Kidney (tissue), 22 donors: ENCODE measurements at places on chromosomes 11 and 22. TPM values are rescaled to one million over a fixed set of nuclear protein-coding genes. Genes with fewer than 3 reads are reported as not detected.

GRCh38 chr22:44838316-44839016, 86.1 kb downstream of the ARHGAP8 start:
- no peak overlapping the region for H3K4me3 ChIP-seq
- no peaks in the 10 kb centered on the region for H3K27me3 ChIP-seq
- no peaks in the 10 kb centered on the region for H3K36me3 ChIP-seq
- DNase-seq, result no peak

Gene RAG2
- total RNA-seq, result not detected

- no peak for DNase-seq
- no peak overlapping the region for H3K4me3 ChIP-seq
- H3K36me3 ChIP-seq, result no peaks in the 10 kb centered on the region
- H3K27me3 ChIP-seq, result no peaks in the 10 kb centered on the region
- no peak overlapping the region for H3K27ac ChIP-seq
Observed at GRCh38 chr22:44107340-44107739, 73.4 kb upstream of the PARVG start.

Gene PIWIL4
- total RNA-seq, result 6.0 TPM

Gene RAB36
- total RNA-seq, result 30.5 TPM

GRCh38 chr22:26213826-26214225, 44.6 kb downstream of the SEZ6L start:
- no peaks in the 10 kb centered on the region for H3K36me3 ChIP-seq
- no peak overlapping the region for H3K4me3 ChIP-seq
- no peak for DNase-seq

DNA sequence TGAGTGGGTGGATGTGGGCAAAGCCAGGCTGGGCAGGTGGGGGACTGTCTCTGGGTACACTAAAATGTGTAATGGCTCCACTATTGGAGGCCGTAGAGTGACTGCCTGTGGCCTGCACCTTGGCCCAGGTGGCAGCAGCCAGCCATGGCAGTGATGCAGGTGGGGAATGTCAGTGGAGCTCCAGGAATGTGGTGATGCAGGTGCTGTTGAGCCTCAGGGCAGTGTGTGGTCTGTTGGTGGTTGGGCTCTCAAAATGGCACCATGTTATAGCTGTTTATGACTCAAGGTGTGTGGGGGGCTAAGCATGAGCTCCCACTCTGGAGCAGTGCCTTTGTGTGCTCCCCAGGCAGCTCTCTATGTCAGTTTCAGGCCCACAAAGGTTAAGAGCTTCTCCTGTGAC, 40.2 kb upstream of the CCDC90B start:
- H3K36me3 ChIP-seq, result no peaks in the 10 kb centered on the region
- DNase-seq, result peak; percentile 13
- no peaks in the 10 kb centered on the region for H3K4me1 ChIP-seq
- H3K27ac ChIP-seq, result no peak overlapping the region

DNA sequence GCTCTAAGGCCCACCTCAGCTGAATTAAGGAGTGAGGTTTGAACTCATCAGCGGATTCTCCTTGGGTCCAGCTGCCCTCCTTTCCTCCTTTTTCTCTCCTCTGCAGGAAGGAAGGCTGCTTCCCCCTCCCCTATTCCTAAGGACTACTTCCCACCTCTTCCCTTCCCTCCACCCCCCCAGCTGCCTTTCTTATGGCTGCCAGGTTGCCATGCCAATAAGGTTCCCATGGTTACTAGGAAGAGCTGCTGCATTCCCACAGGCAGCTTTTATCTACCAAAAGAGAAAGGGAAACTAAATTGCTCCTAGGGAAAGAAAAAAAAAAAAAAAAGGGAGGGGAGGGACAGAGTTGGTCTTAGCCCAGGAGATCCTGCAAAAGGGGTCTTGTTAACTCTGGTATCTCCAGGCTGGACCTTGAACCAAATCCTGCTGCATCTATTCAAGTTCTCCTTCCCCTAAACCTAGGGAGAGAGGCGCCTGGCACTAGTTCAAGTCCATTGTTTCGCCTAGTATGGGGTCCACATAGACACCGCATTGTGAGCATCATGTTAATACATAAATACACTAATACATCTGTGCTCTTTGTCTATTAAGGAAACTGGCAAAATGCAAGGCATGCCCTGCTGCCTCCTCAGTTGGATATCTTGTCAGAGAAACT, 21.2 kb upstream of the FEZ1 start:
- no peak overlapping the region for H3K4me3 ChIP-seq
- H3K27ac ChIP-seq, result no peak overlapping the region
- DNase-seq, result peak; percentile 88
- no peaks in the 10 kb centered on the region for H3K36me3 ChIP-seq
- H3K4me1 ChIP-seq, result no peaks in the 10 kb centered on the region
- H3K27me3 ChIP-seq, result no peaks in the 10 kb centered on the region

- no peaks in the 10 kb centered on the region for H3K4me1 ChIP-seq
- H3K27ac ChIP-seq, result no peak overlapping the region
- no peaks in the 10 kb centered on the region for H3K36me3 ChIP-seq
- H3K27me3 ChIP-seq, result no peaks in the 10 kb centered on the region
- no peak for DNase-seq
- H3K4me3 ChIP-seq, result no peak overlapping the region
Observed at GRCh38 chr11:116500947-116501602, 271.7 kb downstream of the BUD13 start.

Gene CREB3L1
- 7.3 TPM for total RNA-seq
